AG04450 (cell line): ENCODE measurements at places on chromosomes 5 and 9. TPM values are rescaled to one million over a fixed set of nuclear protein-coding genes. Genes with fewer than 3 reads are reported as not detected.
A peak's percentile ranks its signal among the peaks of the same experiment; 100 is the strongest.

Gene SV2C
- polyA plus RNA-seq: not detected in 2 replicates

Gene ZNG1C
- polyA plus RNA-seq: 17.8 and 25.0 TPM in 2 replicates

Gene ENHO
- polyA plus RNA-seq: 0.09 TPM in 1 of 2 replicates, not detected in the other

Gene NR4A3
- 0.14 and 0.17 TPM in 2 replicates for polyA plus RNA-seq

Gene GABRA1
- not detected in 2 replicates for polyA plus RNA-seq

Gene ADAMTS16
- 0.04 TPM in 1 of 2 replicates, not detected in the other for polyA plus RNA-seq

Gene MYOT
- not detected in 2 replicates for polyA plus RNA-seq

- no peak for DNase-seq
Measured at GRCh38 chr5:53110156-53110555, 599 bp upstream of the MOCS2 start.

GRCh38 chr9:2023532-2023931 is 8.4 kb downstream of the SMARCA2 start:
- DNase-seq: no peak

GRCh38 chr5:150999704-151000442 is 20.5 kb upstream of the GPX3 start:
- DNase-seq: no peak

GRCh38 chr5:54518146-54518817 is 723 bp downstream of the SNX18 start:
- no peak for DNase-seq

GRCh38 chr9:90822866-90823265 is 21.2 kb downstream of the SYK start:
- no peak for DNase-seq

DNA sequence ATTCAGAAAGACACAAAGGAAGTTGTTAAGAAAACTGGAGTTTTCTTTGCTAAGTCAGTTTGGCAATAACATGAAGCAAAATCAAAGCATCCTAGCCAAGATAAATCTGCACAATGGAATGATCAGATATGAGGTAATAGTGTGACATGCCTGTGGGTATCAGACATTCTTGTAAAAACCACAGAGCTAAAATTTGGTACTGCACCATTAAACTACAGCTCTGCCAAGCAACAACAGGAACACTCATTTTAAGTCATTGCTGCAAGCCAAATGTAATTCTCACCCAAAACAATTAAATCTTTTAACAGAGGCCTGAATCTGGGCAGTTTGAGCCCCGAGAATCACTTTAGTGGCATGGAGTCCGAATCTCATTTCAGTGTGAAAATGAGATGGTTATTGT is 96.6 kb downstream of the VCAN start:
- DNase-seq: peak; percentile 70

DNA sequence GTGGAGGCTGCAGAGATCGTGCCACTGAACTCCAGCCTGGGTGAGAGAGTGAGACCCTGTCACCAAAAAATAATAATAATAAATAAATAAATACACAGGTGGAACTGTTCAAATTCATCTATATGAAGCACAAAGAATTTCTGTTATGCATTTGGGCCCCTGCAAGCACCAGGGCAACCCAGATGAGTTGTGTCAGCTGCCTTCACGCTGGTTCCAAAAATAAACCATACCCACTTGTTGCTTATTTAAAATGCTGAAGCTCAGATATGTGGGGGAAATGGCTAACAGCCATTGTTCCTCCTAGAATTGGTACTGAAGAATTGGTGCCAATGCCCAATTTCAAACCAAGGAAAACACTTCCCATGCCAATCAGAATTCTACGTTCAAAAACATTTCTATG is 10.5 kb upstream of the C5orf15 start:
- DNase-seq: no peak

- no peak for DNase-seq
Measured at GRCh38 chr9:93579711-93580516, 3.5 kb downstream of the PHF2 start.

GRCh38 chr5:68757626-68758212 is 336.1 kb upstream of the SLC30A5 start:
- DNase-seq: no peak

DNA sequence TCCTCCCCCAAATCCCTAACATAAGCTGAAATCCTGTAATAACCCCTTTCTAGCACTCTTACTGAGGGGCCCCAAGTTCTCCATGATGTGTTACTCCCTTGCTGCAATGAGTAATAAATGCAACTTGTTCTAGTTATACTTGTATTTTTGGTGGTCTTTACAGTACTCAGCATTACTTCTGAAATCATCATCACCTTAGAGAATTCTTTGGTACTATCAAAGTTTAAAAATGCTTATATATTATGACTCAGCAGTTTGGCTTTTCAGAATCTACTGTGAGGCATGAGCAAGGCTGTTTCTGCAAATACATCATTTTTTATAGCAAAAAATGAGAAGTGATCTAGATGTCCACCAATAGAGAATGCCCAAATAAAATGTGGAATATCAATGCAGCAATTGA is 20.7 kb upstream of the ROPN1L start:
- no peak for DNase-seq

DNA sequence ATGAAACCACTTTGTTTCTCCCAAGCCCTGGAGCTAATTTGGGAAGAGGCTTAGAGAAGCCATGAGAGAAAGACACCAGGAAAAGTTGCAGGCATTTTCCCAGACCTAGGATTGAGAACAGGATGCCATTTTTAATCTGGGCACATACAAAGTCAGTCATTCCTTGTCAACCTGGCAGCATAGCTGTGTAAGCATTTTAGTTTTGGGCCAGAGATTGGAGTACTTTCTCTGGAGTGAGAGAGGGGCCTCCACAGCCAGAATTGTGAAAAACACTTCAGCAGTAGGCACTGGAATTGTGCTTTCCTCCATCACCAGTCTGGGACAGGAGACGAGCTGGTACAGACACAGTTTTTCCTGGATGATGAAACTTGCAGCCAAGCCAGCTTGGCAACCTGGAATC is 390.3 kb upstream of the DMAC1 start:
- no peak for DNase-seq

DNA sequence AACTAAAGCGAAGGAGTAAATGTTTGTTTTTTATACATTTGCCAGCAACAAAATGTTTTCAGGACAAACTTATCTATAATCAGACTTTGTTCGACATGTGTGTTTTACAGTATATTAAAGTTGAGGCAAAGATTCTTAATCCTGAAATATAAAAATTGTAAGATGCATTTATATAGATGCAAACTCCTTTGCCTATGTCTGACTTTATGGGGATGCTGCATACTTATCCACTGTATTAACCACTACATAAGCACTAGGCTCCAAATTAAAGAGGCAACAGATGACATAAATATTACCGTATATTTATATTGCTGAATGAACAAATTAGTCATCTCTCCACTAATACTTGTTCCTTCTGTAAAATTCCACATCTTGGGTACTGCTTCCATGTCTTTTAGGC is 882.7 kb upstream of the ARRDC3 start:
- no peak for DNase-seq

DNA sequence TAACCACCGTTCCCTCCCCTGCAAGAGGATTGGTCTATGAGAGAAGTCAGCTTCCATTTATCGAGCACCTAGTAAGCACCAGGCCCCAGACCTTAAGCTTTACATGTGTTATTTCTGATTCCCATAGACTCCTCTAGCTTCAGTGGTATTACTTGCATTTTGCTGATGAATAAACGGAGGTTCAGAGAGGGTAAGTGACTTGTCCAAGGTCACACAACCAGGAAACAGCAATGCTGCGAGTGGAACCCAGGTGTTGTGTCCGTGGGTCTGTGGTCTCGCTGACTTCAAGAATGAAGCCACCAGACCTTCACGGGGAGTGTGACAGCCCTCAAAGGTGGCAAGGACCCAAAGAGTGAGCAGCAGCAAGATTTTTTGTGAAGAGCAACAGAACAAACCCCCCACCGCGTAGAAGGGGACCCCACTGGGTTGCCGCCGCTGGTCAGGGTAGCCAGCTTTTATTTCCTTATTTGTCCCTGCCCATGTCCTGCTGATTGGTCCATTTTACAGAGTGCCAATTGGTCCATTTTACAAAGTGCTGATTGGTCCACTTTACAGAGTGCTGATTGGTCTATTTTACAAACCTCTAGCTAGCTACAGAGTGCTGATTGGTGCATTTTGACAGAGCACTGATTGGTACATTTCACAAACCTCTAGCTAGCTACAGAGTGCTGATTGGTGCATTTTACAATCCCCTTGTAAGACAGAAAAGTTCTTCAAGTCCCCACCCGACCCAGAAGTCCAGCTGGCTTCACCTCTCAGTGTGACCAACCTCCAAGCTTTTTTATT is 29.1 kb upstream of the KCNIP1 start:
- DNase-seq: no peak

GRCh38 chr9:90009447-90009846 is 404.6 kb downstream of the GADD45G start:
- no peak for DNase-seq

DNA sequence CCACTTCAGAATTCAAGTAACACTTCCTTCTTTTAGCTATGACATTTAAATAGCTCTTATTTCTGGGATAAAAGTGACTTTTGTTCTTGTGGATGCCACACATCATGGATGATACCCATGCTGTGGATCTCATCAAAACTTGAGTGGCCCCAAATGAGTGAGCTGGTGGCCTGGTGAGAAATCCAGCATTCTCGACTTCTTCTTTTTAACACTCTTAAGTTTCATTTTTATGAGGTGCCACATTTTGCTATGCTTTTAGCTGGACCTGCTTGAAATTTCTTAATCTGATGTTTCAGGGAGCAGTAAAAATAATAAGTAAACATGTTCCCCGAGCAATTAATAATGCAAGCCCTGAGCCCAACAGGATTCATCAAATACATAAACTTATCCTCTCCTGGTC is 384.8 kb upstream of the MEF2C start:
- no peak for DNase-seq

DNA sequence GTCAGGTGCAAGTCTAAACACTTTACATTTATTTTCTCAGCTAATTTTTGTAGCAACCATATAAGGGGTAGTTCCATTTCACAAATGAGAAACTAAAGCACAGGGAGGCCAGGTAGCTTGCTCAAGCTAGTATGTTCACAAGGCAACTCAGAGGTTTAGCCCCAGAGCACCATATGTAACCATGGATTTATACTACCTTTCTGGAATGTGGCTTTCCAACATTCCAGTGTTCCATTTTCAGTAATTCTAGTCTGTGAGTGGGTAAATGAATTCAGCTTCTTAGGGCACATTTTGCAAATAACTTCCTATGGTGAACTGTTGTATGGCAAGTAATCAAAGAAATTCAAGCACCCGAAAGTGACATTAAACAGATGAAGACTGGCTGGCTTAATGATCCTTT is 25.0 kb upstream of the CAST start:
- DNase-seq: no peak

GRCh38 chr5:2735996-2736395 is 15.5 kb downstream of the IRX2 start:
- no peak for DNase-seq

GRCh38 chr5:153617190-153617589 is 126.7 kb downstream of the GRIA1 start:
- no peak for DNase-seq
